ENCODE measurements at places on chromosomes 5 and 9. TPM values are rescaled to one million over a fixed set of nuclear protein-coding genes. Genes with fewer than 3 reads are reported as not detected.

GRCh38 chr9:79173932-79174331 is 397.8 kb upstream of the TLE4 start:
- no peaks in the 10 kb centered on the region for H3K4me1 ChIP-seq
- H3K27me3 ChIP-seq: no peaks in the 10 kb centered on the region
- no peaks in the 10 kb centered on the region for H3K36me3 ChIP-seq
- no peak overlapping the region for H3K27ac ChIP-seq

DNA sequence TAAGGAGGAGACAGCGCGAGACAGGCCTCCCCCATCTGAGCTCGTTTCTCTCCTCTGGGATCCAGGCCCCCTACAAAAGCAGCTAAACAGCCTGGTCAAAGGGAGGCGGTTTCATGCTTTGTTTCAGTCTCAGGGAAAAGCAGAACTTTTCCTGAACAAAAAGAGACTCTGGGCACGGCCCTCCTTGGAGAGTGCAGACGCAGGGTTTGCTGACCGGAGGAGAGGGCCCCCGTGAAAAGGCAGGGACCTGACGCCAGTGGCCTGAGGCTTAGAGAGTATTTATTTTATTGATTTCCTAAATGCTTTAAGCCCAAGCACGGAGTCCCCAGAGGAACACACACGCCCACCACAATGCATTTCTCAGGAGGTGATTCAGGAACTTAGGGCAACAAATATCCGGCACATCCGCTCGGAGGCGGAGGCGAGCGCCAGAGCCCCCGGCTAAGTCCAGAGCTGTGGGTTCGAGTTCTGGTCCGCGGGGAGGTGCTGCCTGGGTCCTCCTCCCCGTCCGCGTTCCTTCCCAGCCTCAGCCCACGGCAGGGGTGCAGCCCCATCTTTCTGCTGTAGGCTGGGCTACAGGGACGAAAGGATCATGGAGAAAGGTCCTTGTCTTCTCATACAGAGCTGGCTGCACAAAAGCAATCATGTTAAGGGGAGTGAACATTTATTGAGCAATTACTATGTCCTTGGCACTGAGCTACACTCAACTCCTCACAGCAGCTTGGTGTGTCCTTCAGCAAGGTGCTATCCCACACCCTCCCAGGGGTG is 40.0 kb downstream of the PTGES start:
- H3K27me3 ChIP-seq: peaks cover 8% of the 10 kb centered on the region
- H3K36me3 ChIP-seq: no peaks in the 10 kb centered on the region
- H3K27ac ChIP-seq: peak overlapping the region; percentile 58
- peak overlapping the region; percentile 12 for H3K4me3 ChIP-seq
- H3K4me1 ChIP-seq: peaks cover 8% of the 10 kb centered on the region

GRCh38 chr5:9108162-9108561 is 437.7 kb downstream of the SEMA5A start:
- no peaks in the 10 kb centered on the region for H3K36me3 ChIP-seq
- DNase-seq: no peak
- H3K27me3 ChIP-seq: no peaks in the 10 kb centered on the region
- H3K4me3 ChIP-seq: no peak overlapping the region
- H3K27ac ChIP-seq: no peak overlapping the region

DNA sequence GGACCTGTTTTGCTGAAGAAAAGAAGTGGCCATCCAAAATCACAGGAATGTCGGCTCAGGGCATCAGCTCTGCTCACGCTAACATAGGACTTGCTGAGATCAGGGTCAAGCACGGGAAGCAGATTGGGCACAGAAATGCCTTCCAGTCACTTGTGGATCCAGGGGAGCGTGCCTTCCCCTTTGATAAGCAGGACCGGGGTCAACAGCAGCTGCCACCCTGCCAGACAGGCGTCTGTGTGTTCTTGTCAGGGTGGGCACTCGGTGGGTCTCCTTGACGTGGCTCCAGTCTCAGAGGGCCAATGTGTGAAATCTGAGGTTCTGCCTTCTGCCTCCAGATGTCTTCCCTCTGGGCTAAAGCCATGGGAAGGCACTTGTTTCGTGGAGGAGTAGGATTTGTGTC is 313.7 kb upstream of the IRX4 start:
- no peaks in the 10 kb centered on the region for H3K36me3 ChIP-seq
- no peak overlapping the region for H3K27ac ChIP-seq
- no peak for DNase-seq
- H3K27me3 ChIP-seq: peaks cover 5% of the 10 kb centered on the region

DNA sequence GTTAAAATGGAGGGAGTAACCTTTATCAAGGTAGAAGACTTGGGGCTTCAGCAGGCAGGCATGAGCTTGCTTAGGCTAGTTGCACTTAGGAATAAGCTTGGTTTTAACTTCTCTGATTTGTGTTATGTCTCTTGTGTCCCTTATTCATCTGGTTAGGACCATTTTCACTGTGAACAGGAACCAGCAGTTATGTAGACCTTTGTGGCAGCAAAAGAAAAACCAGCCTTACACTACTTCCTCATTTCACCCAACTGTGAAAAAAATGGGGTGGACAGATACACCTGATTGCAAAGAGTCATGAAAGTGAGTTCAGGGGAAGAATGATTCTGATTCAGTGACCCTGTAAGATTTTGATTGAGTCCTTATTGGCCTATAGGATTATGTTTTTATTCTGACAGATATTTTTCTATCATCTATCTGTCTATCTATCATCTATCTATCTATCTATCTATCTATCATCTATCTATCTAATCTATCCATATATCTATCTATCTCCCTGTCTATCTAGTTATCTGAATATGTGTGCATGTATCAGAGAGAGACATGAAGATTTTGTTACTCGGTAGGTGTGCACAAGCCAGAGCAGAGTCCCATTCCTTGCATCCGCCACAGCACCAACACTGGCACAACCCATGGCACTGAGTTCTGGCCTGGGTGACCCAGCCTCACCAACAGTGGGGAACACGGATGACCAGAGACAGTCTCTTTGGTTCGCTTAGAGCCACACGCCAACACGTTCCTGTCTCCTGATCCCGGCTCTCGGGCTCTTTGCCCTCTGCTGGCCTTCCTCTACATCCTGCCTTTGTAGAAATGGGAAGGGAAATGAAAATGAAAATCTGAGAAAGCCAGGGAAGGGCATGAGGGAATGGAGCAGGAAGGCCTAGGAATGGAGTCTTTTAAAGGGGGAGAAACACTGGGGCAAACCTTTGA is 1.3 kb upstream of the ZNF366 start:
- no peaks in the 10 kb centered on the region for H3K27me3 ChIP-seq
- H3K27ac ChIP-seq: peak overlapping the region; percentile 10
- H3K36me3 ChIP-seq: no peaks in the 10 kb centered on the region
- no peak overlapping the region for H3K4me3 ChIP-seq

DNA sequence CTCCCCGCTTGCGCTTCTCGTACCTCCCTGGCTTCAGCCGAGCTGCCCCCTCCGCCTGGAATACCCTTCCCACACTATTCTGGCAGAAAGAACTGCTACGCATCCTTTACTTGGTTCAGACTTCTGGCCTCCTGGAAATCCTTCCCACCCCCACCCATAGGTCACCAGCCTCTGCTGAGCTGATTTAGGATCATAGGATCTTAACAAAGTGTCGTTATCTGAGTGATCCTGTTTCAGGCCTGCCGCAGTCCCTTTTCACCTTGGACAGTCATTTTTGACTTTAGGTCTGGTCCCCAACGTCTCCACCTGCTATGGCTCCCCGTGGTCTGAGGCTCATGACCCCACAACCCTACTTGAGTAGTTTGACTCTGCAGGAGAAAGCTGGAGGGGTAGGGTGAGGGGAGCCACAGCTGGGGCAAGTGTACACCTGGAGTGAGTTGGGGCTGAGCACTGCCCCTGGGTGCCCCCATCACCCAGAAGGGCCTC is 27.3 kb downstream of the EGR1 start:
- H3K27ac ChIP-seq: peak overlapping the region; percentile 44
- peak overlapping the region; percentile 60 for H3K4me3 ChIP-seq
- H3K27me3 ChIP-seq: no peaks in the 10 kb centered on the region
- no peaks in the 10 kb centered on the region for H3K4me1 ChIP-seq

GRCh38 chr5:135234242-135234641 is 164.8 kb downstream of the MACROH2A1 start:
- no peaks in the 10 kb centered on the region for H3K27me3 ChIP-seq
- peaks cover 30% of the 10 kb centered on the region for H3K4me1 ChIP-seq
- no peaks in the 10 kb centered on the region for H3K36me3 ChIP-seq
- no peak for DNase-seq

The WDR31 gene
- 2.8 TPM for total RNA-seq

The MAMDC2 gene
- 24.9 TPM for total RNA-seq

The SPINK4 gene
- not detected for total RNA-seq

The ZNF483 gene
- total RNA-seq: 12.0 TPM
